ENCODE measurements at places on chromosomes 6 and 20.

DNA sequence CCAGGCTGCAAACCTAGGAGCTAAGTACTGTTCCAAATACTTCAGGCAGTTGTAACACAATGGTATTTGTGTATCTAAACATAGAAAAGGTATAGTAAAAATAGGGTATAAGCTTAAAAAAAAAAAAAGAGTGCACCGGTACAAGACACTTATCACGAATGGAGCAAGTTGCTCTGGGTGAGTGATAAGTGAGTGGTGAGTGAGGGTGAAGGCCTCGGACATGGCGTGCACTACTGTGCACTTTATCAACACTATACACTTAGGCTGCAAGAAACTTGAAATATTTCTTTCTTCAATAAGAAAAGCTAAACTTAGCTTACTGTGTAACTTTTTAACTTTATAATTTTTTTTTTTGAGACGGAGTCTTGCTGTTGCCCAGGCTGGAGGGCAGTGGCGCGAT lies 159.5 kb upstream of the PDE10A start:
- DNase-seq = no peak

DNA sequence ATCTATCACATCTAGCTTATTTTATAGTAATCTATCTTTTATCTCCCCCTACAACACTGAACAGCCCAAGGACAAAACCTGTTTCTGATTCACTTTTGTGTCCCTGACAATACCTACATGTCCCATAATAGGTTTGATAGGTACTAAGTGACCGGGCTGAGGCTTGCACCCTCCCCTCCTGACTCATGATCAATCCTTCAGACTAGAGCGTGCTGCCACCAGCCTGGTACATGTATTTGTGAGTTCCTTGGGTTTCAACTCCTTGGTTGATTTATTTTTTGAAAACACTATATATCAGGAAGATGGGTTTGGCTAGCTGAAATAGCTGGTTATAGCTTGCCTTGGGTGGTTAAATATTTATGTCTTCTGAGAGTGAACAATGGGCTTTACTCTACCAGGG lies 41.6 kb upstream of the RAB23 start:
- no peak for DNase-seq

DNA sequence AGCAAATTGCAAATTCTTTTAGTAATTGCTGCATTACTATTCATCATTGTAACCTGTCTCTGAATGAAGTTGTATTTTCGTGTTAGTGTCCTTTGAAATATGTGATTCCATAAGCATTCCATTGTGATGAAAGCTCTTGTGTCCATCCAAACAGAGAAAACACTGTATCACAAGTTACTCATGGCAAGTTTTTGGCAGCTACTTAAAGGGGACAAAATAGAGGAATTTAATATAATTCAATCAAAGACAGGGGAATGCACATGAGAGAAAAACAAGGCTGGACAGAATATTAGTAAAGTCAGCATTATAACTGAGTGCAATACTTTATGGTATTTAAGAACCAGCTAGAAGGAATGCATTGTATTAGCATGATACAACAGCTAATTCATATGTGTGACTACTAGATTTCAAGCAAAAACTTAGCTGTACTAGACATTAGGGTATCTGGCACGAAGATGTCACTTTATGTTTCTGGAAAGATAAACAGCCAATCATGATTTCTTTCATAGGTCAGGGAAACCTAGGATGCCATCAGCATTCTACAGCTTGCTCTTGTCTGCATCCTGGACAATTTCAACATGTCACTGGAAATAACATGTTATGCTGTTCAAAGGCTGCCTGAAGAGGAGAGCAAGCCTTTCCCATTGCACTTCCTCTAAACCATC lies 270.6 kb upstream of the MARCKS start:
- DNase-seq = no peak

GRCh38 chr6:168182908-168183612 lies 104.0 kb upstream of the FRMD1 start:
- no peak for DNase-seq

DNA sequence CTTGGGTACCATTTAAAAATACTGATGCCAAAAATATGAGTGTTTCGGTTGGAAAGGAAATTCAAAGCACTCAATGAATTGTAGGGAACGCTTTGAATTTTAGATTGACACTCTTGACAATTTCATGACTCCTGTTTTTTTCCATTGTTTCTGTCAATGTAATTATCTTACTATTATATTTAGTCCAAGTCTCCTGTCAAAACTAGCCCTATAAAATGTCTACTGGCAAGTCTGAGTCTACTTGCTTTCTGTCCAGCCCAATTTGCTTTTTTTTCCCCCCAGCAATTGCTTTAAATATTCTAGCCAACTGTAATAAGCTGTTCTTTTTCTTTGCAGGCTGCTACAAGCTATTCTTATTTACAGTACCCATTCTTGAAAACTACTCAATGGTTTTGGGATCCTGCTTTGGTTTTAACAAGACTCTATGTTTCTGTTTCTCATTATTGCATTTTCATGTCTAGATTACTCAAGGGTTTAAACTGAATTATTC lies 1103.9 kb upstream of the GJE1 start:
- no peak for DNase-seq

- no peak for DNase-seq
Measured at GRCh38 chr20:63570281-63571086, 3.6 kb downstream of the HELZ2 start.

GRCh38 chr6:29520232-29520631 lies 32.5 kb upstream of the MAS1L start:
- no peak for DNase-seq

- DNase-seq = no peak
Measured at GRCh38 chr6:18561037-18561750, 174.0 kb downstream of the RNF144B start.

- no peak for DNase-seq
Measured at GRCh38 chr6:165486183-165487137, 176.6 kb downstream of the PDE10A start.

- no peak for DNase-seq
Measured at GRCh38 chr6:129500958-129501739, 208.8 kb downstream of the ARHGAP18 start.

DNA sequence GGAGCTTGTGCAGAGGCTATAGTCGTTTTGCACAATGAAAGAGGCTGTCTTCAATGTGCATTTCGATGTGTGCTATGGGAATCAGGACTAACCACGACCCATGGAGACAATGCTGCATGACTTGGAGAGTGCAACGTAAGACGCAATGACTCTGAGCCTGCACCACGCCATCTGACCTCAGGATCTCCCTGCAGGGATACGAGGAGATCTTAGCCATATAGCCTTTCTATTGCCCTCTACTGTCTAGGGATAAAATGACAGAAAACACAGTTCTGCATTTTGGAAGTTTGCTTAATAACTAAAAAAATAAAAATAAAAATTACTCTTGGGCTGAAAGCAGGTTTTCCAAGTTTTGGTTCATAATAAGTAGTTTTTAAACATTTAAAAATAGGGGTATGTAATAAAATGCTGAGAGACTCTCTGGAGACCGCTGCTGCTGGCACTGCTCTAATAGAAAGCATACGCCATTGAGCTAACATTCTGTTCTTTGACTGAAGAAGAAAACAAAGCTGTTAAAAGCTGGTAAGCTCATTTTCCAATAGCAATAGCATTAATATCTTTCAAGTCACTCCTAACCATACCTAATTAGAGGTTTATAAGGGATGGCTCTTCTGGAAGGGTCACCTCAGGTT lies 87.2 kb downstream of the PDE7B start:
- DNase-seq = no peak

DNA sequence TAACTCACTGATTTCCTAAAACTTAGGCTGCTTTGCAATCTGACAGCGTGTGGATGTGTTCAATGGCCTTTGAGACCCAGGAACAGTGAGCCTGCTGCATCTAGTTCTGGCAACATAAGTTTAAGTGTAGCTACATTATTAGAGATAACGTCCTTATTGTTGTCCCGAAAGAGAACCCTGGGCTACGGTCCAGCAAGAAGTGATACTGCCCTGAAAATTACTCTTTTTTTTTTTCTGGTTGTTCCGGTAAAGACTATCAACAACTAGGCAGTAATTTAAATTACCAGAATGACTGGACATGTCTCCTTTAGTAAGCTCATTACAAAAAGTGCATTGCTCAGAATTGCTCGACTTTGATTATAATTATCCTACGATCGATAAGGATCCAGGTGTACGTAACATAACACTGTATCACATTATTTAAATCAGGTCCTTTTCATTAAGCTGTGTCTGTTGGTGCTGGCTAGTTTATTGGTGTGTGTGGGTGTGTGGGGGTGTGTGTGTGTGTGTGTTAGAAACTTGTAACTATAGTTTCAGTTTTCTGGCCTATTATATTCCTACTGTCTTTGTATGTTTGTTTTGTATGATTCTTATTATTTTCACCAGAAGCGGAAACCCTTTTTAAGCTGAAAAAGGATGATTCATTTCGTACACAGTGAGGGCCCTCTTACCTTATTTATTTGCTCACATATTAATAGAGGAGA lies 3.0 kb downstream of the TSHZ2 start:
- no peak for DNase-seq

GRCh38 chr6:143098054-143098671 lies 37.5 kb downstream of the AIG1 start:
- DNase-seq = no peak

DNA sequence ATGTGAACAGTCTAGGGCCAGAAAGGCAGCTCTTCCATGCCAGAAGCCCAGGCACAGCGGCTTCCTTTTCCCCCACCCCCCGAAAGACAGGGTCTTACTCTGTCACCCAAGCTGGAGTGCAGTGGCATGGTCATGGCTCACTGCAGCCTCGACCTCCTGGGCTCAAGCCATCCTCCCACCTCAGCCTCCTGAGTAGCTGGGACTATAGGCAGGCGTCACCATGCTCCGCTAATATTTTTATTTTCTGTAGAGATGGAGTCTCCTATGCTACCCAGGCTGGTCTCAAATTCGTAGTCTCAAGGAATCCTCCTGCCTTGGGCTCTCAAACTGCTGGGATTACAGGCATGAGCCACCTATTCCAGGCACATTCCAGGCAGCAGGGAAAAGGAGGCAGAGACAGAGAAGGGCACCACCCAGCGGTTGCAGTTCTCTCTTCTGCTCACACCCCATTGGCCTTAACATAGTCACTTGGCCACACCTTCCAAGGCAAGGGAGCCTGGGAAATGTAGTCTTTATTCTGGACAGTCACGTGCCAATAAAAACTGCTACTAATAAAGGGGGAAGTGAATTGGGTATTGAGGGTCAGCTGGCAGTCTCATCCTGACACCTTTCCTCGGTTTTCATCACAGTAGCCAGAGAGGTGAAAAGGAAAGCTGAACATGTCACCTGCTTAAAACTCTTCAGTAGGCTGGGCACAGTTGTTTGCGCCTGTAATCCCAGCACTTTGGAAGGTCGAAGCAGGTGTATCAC lies 205.9 kb downstream of the ZMYND8 start:
- no peak for DNase-seq

DNA sequence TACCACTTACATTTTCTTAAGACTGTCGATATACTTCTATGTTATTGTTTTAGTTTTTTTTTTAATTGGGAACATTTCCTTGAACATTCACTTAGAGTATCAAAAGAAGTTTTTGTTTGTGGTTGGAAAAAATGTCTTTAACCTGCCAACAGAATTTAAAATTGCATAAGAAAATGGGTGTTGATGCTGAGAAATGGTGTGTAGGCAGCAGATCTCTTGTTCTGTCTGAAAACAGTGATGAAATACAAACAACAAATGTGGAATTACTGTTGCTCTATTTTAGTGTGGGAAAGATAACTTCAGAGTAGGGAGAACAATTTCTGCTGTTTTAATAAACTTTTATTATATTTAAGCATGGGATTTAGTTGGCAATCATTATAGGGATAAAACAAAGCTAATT lies 293.5 kb downstream of the CDKAL1 start:
- no peak for DNase-seq

- no peak for DNase-seq
Measured at GRCh38 chr6:145801021-145801420, 13.6 kb downstream of the FBXO30 start.

DNA sequence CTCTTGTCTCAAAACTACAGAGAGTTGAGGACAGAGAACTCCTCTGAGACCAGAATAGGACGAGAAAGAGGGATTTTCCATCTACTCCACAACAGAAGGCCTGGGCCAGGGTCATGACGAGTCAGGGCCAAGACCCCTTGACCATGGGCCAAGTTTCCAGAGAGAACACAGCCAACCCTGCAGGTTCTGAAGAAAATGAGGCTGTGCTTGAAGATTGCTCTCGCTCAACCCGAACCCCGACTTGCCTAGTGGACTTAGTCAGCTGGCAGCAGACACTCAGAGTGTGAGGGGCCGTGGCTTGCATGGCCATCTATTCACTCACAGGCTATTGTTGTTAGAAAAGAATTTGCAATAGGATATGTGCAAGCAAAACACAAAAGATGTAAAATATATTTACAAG lies 54.5 kb downstream of the TMEM242 start:
- DNase-seq = no peak

DNA sequence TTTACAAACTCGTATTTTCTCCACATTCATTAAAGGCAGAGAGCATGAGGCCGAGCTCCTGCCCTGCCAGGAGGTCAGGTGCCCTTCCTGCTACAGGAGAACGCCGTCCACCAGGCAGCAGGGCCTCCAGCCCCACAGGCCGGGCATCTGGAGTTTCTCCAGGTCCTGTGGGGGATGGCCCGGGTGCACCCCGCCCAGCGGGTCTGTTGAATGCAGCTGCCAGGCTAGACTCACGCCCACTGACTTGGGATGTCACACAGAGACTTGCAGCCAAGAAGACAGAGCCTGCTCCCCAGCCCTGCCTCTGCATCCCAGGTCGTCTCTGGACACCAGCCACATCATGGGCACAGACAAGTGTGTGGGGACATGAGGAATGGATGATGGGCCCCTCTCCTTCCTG lies 376.4 kb downstream of the CDH4 start:
- no peak for DNase-seq

GRCh38 chr20:10893321-10893720 lies 219.5 kb upstream of the JAG1 start:
- DNase-seq = no peak

GRCh38 chr20:3275064-3275935 lies 36.3 kb upstream of the SLC4A11 start:
- no peak for DNase-seq

- no peak for DNase-seq
Measured at GRCh38 chr20:62721511-62722370, 13.1 kb downstream of the NTSR1 start.

DNA sequence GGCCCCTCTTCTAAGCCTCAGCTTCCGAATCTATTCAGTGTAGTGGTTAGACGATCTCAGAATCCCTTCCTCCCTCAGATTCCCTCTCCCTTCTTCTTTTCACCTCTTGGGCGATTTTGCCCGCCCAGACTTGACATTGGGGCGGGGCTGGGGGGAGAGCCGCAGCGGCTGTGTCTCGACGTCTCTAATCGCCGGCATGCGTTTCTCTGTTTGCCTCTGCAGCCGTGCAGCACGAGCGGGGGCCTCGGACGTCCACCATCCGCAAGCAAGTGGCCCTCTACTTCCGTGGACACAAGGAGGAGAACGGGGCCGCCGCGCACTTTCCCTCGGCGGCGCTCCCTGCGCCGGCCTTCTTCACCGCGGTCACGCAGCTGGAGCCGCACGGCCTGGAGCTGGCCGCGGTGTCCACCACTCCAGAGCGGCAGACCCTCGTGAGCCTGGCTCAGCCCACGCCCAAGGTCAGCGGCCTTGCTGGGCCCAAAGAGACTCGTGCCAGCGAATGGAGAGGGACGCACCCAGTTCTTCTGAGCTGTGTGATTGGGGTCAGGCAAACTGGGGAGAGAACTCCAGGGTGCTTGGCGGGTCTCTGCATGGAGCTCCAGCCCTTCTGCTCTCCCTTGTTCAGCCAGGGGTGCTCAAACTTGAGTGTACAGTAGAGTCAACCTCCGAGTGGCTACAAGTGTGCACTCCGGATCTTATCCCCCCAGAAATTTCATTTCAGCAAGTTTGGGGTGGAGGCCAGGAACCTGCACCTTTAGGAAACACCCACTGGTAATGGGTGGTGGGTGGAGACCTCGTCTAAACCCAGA lies 10.7 kb downstream of the NR2E1 start:
- no peak for DNase-seq

All from stimulated activated CD8-positive, alpha-beta memory T cell treated with anti-CD3 and anti-CD28 coated beads, Interleukin-4, amount 100 ng/mL, for 1 hour (primary cell).